ENCODE measurements at places on chromosomes 13 and 19.

DNA sequence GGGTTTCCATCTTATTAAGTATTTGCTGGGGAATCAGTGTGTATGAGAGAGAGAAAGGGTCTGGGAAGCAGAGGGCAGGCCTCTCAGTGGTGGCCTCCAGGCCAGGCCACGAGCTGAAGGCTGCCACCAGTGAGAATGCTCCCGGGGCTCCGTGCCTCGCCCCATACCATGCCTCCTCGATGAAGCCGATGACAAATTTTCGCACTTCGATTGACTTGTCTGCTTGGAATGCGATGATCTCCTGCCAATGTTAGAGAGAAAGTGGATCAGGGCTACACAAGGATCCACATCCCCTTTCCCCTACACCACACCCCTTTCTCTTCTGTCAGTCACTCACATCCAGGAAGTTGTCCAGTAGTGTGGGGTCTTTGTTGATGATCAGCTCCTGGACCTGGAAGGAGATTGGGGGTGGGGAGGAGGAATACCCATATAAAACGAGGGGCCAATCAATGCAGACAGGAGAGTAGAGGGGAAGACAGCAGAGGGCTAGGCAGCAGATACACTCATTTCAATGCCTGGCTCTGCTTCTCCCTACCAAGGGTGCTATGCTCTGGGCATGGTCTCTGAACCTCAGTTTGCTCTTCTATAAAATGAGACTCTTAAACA lies 10.7 kb downstream of the SYMPK start:
- DNase-seq: no peak

GRCh38 chr13:25762795-25763377 lies 288.9 kb downstream of the SHISA2 start:
- no peak for DNase-seq

- no peak for DNase-seq
Observed at GRCh38 chr19:45790942-45791341, 1.7 kb downstream of the DMWD start.

DNA sequence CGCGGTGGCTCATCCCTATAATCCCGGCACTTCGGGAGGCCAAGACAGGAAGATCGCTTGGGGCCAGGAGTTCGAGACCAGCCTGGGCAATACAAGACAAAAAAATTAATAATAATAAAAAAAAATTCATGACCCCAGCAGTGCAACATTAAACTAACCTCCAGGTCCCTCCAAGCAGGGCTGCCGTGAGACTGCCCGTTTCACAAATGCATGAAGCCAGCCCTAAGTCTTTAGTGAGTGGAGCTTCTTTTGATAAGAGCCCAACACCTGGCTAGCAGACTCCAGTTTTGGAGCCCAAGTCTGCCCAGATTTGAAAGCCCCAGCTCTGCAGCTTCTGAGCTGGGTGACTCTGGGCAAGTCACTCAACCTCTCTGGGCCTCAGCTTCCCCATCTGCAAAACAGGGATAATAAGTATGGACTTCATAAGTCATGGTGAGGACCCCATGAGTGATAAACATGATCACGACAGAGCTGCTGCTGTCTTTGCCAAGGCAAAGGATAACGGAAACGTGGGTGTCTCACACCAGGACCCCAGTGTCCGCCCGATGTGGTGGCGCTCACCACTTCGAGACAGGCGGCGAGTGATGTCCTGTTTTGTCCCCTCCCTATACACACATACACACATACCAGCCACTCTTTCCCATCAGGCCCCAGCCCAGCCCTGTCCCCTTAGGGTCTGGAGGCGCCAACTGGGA lies 38.4 kb upstream of the NANOS3 start:
- no peak for DNase-seq

- no peak for DNase-seq
Observed at GRCh38 chr13:44064357-44064756, 184.7 kb downstream of the LACC1 start.

DNA sequence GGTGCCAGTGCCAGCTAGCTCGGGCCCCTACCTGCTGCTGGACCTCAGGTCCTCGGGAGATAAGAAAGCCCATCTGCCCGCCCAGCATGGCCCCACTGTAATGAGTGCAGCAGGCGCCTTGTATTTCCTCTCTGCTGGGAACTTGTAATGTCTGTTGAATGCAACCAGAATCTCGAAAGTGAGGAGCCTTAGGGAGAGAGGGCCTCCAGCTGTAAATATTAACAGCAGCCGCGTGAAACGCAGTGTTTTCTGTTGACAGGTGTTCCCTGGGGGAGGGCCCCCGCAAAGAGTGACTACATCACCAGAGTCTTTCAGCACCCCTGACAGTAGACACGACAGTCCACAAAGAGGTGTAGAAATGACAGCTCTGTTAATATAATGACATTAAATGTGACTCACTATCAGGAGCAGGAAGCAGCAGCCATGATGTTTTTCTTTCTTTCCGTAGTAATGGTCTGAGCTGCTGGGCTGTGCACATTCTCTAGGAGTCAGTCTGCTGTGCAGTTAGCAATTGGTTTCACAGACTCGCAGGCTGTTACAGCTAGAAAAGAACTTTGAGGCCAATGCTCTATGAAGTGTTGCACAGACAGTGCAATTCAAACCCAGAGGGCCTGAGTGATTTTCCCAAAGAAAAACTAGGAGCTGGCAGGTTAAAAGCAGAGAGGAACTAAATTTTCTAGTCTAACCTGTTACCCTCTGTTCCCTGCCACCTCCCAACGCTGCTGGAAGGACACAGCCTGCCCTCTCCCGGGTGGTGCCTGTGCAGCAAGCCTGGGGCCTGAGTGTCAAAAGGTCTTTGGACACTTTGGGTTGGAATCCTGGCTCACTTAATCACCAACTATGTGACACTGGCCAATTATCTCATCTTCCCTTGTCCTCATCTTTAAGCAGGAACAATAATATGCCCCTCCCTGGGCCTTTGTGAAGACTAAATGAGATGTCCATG lies 58.6 kb upstream of the WASF3 start:
- DNase-seq: peak; percentile 19

- peak; percentile 79 for DNase-seq
Observed at GRCh38 chr13:44302233-44302632, 71.4 kb upstream of the SERP2 start.

DNA sequence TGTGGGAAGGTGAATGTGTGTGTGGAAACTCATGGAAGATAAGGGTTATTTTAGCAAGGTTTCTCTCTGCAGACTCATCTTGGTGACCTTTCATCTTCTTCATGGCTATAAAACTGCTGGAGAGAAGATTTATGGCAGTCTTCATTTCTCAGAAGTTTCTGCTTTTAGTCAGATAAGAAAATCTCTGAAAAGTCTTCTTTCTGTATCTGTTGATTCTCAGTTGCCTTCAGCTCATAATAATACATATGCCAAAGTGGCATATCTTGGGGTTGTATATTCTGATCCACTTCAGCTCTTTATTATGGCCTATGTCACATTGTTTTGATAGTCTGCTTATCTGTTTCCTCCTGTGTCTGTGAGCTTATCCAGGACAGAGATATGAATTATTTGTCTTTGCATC lies 143.3 kb upstream of the TMTC4 start:
- DNase-seq: no peak

GRCh38 chr13:26133851-26134250 lies 82.0 kb upstream of the SHISA2 start:
- DNase-seq: no peak

All from fibroblast of the aortic adventitia (primary cell).